ENCODE measurements at places on chromosomes 2 and 18. TPM values are rescaled to one million over a fixed set of nuclear protein-coding genes. Genes with fewer than 3 reads are reported as not detected.

DNA sequence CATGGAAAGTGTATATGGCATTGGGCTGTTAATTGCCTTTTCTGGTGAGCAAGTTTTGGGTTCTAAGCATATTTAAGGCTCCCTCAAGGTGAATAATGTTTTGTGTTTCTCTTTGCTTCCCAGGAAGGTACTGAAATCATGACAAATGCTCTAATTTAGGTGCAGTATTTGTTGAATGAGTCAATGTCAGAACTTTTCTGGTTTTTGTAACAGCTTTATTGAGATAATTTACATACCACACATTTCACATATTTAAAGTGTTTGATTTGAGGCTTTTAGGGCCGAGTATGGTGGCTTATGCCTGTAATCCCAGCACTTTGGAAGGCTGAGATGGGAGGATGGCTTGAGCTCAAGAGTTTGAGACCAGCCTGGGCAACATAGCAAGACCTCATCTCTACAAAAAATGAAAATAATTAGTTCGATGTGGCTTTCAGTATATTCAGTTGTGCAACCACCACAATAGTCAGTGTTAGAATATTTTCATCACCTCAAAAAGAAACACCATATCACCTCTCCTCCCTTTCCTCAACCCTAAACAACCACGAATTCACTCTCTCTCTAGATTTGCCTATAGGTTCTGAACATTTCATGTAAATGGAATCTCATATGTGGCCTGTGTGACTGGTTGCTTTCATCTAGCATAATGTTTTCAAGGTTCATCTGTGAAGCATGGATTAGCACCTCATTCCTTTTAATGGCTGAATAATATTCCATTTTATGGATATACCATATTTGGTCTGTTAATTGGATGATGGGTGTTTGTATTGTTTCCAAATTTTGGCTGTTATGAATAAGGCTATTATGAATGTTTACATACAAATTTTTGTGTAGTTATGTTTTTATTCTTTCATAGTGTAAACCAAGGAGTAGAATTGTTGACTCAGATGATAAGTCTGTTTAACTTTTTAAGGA lies 54.9 kb downstream of the MGAT5 start:
- DNase-seq, result no peak

GRCh38 chr2:213376644-213377043 lies 92.4 kb downstream of the SPAG16 start:
- no peak for DNase-seq

- DNase-seq, result no peak
These were observed 38.0 kb downstream of the PTGR3 start for GRCh38 chr18:75170916-75171315.

The INPP5D gene
- 49.7 TPM for total RNA-seq

The RFTN2 gene
- total RNA-seq, result 9.3 TPM

DNA sequence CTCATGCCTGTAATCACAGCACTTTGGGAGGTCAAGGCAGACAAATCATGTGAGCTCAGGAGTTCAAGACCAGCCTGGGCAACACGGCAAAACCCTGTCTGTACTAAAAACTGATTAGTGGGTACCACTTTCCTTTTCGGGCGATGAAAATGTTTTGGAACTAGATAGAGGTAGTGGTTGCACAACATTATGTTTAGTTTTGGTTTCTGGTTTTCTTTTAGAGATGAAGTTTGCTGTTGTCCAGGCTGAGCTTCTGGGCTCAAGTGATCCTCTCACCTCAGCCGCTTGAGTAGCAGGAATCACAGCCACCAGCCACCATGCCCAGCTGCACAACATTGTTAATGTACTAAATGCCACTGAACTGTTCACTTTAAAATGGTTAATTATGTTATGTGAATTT lies 27.6 kb downstream of the AAK1 start:
- no peak for DNase-seq

The SKOR2 gene
- not detected for total RNA-seq

DNA sequence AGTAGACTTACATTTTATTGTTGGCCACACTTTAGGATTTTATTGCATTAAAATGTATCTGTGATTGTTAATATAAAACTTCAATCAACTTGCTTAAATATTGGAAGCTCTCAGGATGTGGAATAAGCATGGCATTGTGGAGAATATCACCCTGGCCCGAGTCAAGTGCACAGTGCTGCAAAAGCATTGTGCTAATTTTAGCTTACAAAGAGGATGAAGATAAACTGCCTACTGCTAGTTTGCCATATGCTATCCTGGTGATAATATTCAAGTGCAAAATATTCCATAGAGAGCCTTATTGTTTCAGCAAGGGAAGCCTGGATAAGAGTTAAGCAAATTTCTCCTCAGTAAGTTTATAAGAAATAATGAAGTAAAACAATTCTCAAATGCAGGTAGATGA lies 54.5 kb downstream of the MEIS1 start:
- DNase-seq, result no peak

The L3MBTL4 gene
- 5.3 TPM for total RNA-seq

DNA sequence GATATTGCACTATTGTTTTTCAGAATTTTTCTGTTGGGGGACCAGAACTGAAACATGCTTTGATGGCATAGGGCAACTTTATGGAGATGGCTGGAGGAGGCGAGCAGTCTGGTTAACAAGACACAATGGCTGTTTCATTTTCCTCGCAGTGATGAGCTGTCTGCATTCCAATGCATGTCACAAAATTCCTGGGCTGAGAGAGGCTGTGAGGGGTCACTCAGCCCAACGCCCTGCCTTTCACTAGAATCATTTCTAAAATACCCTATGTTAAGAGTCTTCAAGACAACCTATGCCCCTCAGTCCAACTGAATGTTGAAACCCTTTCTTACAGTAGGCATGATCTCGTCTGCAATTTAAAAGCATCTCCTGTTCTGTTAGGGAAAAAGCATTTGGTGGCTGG lies 1090.0 kb downstream of the BCL11A start:
- DNase-seq, result no peak

GRCh38 chr18:56563568-56563967 lies 74.8 kb downstream of the TXNL1 start:
- DNase-seq, result no peak

DNA sequence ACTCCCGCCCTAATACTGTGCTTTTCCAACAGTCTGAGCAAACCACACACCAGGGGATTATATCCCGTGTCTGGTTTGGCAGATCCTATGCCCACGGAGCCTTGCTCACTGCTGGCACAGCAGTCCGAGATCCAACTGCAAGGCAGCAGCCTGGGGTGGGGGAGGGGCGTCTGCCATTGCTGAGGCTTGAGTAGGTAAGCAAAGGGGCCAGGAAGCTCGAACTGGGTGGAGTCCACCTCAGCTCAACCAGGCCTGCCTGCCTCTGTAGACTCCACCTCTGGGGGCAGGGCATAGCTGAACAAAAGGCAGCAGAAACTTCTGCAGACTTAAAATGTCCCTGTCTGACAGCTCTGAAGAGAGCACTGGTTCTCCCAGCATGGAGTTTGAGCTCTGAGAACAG lies 44.2 kb downstream of the LNPK start:
- no peak for DNase-seq
